ENCODE measurements at places on chromosomes 13 and 19. TPM values are rescaled to one million over a fixed set of nuclear protein-coding genes. Genes with fewer than 3 reads are reported as not detected.

Gene PRKD2
- 31.4 TPM for total RNA-seq

Gene ZNF845
- total RNA-seq = 3.5 TPM

Gene OR7C1
- total RNA-seq = not detected

Gene ERVV-1
- not detected for total RNA-seq

Gene COMP
- total RNA-seq = 0.16 TPM

Gene JSRP1
- total RNA-seq = not detected

Gene C1QTNF9B
- not detected for total RNA-seq

Gene LYL1
- 1.4 TPM for total RNA-seq
